ENCODE measurements at places on chromosomes 4 and X. TPM values are rescaled to one million over a fixed set of nuclear protein-coding genes. Genes with fewer than 3 reads are reported as not detected.

- no peak overlapping the region for H3K27ac ChIP-seq
- H3K36me3 ChIP-seq: peaks cover 21% of the 10 kb centered on the region
- no peak for DNase-seq
- no peaks in the 10 kb centered on the region for H3K27me3 ChIP-seq
- no peak overlapping the region for H3K4me3 ChIP-seq
Observed at GRCh38 chr4:26893491-26893890, 32.9 kb downstream of the STIM2 start.

- H3K4me3 ChIP-seq: no peak overlapping the region
- no peak overlapping the region for H3K27ac ChIP-seq
- H3K4me1 ChIP-seq: peaks cover 22% of the 10 kb centered on the region
- DNase-seq: no peak
Observed at GRCh38 chrX:13085526-13085925, 41.1 kb upstream of the FAM9C start.

DNA sequence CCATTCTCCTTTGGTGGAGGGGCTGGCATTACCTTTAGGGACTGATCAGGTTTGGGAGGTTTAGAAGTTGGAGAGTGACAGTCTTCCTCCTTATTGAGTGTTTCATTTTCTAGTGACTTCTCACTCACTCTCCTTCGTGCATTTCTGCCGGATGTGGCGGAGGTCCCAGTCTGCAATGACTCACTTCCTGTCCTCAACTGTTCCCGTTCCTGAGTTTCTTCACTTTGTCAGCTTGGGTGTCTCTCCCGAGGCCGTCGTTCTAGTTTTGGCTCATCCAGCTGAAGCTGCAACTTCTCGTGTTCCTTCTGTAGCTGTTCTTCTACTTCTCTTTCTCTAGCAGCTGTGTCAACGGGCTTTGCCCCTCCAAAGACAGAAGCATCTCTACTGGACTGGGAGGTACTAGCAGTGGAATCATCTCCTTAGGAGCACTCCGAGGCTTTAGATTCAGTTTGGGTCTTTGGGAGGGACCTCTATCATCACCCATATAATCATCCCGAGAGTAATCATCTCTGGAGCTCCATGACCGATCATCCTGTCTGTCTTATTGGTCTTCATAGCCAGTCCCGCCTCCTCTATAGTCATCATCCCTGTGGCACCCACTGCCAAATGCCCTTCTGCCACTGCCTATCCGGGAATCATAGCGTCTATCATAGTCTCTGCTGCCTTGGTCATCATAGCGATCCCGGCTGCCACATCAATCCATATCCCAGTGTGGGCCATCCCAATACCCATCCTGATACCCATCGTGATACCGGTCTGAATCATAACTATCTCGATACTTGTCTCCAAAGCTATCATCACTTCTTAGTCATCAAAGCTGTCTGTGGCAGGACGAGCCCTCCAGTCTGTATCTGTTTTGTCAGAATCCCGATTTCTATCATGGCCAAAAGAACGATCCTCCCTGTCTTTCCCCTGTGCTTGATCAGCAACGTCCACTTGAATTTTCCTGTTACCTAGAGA lies 35.3 kb upstream of the VSIG4 start:
- DNase-seq: no peak
- H3K4me1 ChIP-seq: no peaks in the 10 kb centered on the region
- H3K4me3 ChIP-seq: no peak overlapping the region
- no peaks in the 10 kb centered on the region for H3K27me3 ChIP-seq

DNA sequence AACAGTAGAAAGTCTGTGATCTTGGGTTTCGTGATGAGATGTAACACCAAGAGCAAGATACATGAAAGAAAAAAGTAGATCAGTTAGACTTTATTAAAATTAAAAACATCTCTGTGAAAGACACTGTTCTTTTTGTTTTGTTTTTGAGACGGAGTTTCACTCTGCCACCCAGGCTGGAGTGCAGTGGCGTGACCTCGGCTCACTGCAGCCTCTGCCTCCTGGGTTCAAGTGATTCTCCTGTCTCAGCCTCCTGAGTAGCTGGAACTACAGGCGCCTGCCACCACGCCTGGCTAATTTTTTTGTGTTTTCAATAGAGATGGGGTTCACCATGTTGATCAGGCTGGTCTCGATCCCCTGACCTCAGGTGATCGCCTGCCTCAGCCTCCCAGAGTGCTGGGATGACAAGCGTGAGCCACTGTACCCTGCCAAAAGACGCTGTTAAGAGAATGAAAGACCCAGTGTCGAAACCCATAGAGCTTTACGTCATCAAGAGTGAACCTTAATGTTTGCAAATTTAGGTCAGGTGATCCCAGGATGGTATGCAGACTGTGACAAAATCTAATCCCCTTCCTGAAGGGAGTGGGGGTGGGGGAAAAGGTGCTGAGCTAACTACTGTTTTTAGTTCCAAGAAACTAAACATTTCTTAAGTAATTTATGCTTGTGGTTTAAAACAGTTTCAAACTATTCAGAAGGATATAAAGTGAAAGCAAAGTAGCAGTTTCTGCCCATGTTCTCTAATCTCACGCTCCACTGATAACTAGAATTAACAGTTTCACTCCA lies 8.0 kb downstream of the OFD1 start:
- no peaks in the 10 kb centered on the region for H3K4me1 ChIP-seq
- H3K27me3 ChIP-seq: no peaks in the 10 kb centered on the region
- peak overlapping the region; percentile 58 for H3K27ac ChIP-seq
- peaks cover 4% of the 10 kb centered on the region for H3K36me3 ChIP-seq
- H3K4me3 ChIP-seq: no peak overlapping the region
- DNase-seq: no peak

DNA sequence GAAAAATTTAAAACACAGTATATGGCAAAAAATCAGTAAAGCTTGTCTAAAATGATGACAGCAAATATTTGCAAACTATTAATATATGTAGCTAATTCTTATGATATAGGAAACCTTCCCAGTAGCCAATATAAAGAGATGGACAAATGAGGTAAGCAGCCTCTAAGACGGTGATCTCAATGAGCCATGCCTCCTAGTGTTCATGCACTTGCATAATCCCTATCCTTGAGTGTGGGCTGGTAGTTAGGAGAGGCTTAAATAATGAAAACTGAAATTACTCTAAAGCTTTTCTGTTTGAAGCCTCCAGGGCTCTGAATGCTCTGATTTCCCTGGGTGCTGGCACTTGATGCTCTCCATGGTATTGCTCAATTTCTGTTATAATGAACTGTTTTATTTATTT lies 24.6 kb upstream of the ARMCX4 start:
- no peak overlapping the region for H3K27ac ChIP-seq
- peaks cover 19% of the 10 kb centered on the region for H3K36me3 ChIP-seq
- no peaks in the 10 kb centered on the region for H3K4me1 ChIP-seq
- DNase-seq: no peak

DNA sequence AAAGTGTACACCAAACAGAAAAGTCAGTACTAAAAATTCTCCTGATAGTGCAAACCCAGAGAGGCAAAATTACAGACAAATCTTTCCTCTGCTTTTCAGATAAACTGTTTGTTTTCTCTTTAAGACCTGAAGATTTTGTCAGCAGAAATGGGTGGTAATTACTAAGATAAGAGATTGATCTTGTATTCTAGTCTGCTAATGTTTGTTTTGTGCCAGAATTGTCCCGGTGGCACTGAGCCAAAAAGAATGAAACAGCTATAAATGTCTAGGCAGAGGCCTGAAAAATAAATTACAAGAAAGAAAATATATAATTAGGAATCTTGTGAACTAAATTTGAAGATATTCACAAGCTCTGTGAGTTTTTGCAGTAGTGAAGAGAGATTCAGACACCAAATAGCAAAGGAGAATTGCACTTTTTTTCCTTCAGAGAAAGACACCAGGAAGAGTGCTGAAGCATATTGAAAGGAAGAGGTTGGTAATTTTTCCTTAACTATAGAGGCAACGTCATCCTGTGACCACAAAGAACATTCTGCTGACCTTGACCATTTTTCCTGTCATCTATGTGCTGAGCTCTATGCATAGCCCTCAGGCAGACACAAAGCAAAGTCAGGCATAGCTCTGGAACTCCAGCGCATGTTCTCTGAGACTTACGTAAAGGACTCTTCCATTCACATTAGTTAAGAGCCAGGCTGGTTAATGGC lies 314.5 kb upstream of the RASGEF1B start:
- H3K36me3 ChIP-seq: no peaks in the 10 kb centered on the region
- no peak for DNase-seq
- peaks cover 41% of the 10 kb centered on the region for H3K4me1 ChIP-seq
- no peaks in the 10 kb centered on the region for H3K27me3 ChIP-seq
- peak overlapping the region; percentile 60 for H3K27ac ChIP-seq
- no peak overlapping the region for H3K4me3 ChIP-seq

Gene IL2RG
- total RNA-seq: not detected

Gene MTTP
- total RNA-seq: 0.75 TPM

Gene TBC1D19
- 14.1 TPM for total RNA-seq

All from mesothelial cell of epicardium (in vitro differentiated cells).